ENCODE measurements at places on chromosomes 7 and 10.

DNA sequence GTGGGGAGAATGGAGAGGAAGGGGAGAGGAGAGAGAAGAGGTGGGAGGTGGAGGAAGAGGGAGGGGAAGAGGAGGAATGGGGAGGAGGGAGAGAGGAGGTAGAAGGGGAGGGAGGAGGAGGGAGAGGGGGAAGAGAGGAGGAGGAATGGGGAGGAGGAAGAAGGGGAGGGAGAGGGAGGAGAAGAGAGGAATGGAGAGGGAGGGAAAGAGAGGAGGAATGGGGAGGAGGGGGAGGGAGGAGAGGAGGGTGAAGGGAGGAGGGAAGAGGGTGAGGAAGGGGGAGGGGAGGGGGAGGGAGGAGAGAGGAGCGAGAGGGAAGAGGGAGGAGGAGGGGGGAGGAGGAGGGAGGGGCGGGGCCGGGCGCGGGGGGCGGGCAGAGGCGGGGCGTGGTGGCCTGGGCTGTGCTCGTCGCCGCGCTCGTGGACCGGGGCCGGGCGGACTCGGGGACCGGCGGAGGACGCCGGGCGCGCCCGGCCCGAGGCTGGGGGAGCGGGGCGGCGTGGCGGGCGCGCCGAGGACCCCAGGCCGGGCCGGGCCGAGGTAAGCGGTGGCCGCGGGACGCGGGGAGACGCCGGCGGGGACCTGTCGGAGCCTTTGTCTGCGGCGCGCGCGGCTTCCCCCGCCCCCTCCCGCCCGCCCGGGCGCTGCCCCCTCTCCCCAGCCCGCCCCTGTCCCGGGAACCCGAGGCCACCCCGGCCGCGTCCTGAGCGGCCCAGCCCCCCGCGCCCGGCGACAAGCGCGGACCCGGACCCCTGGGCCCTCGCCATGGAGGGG, at the start of gene SLC29A4:
Gene SLC29A4 (plus strand): TSS at position 401 of the 774 bp plus-strand sequence. CDS start 4,874 bp downstream, outside the sequence.
- ATAC-seq = peak; percentile 19

DNA sequence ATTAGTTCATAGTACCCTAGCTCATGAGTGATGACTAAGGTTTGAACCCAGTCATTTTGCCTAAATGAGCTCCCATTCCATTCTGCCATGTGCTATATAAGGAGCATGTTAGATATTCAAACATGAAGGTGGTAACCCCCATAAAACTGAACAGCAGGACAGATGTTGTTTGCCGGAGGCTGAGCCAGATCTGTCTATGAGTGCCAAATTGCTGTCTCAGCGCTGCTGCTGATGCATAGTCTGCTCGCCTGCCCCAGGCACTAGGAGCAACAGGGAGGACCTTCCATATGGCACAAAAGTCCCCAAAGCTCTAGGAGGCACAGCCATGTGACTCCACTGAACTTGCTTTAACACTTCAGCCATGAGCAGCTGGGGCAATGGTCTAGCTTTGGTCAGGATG, 466.0 kb upstream of the GHITM start:
- no peak for ATAC-seq

DNA sequence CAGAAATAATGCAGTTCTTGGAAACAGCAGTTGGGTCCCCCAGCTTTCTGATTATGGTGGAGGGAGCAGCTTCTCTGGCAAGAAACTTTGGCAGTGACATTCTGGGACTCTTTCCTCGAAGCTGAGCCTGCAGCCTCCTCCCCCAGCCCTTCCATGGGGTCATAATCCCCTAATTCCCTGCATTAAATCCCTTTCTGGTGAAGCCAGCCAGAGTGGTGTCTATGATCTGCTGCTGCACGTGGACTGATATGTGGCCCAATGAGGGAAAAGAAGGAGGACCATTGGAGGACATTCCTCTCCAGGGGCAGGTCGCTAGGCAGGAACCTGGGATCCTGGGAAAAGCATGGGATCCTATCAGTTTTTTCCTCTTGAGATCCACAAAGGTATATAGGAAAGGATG, 470.5 kb downstream of the RPS24 start:
- no peak for ATAC-seq

- ATAC-seq = no peak
Measured at GRCh38 chr7:22698767-22699166, 28.2 kb upstream of the IL6 start.

- ATAC-seq = peak; percentile 50
Measured at GRCh38 chr10:103599211-103599610, 105.7 kb downstream of the NEURL1 start.

GRCh38 chr10:124719213-124719851, 24.8 kb downstream of the FAM53B start:
- no peak for ATAC-seq

DNA sequence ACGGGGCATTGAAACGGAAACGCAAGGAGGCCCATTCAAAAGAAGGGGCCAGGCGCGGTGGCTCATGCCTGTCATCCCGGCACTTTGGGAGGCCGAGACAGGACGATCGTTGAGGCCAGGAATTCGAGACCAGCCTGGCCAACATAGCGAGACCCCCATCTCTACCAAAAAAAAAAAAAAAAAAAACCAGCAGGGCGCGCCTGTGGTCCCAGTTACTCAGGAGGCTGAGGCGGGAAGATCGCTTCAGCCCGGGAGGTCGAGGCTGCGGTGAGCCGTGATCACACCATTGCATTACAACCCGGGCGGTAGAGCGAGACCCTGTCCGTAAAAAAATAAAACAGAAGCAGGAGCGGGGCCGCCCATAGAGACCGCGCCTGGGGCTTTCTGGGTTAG, 396 bp downstream of the PSMG3 start:
- ATAC-seq = no peak

DNA sequence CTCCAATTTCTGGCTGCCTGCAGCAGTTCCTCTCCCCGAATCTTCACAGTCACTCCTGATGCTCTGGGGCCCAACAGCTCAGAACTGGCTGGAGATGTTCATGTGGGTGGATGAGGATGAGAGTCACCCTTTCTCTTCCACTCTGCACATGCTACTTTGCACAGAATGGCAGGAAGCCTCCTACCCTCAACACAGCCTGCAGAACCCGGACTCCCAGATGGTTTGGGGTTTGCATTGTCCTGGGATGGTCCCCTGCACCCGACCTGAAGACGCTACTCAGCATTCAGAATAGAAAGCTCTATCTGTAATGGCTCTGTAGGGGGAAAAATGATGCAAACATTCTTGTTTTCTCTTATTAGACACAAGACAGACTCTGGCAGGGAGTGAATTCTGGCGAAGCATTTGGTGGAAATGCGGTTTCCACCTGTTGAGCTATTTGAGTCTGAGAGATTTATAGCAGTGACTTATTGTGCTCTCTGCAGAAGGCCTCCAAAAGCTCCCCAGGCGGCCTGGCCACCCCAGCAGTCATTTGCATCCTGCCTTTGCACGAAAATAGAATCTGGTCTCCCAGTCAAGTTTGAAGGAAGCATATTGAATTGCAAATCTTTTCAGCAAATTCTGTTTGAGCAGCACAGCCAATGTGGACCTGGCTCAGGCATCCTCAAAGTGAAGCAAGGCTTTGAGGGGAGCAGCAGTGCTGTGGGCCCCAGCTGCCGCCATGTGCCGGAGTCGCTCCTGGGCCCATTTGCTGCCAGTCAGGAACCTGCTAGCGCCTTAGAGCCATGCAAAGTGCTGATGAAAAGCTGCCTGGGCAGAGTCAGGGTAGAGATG, 309.3 kb downstream of the TCERG1L start:
- no peak for ATAC-seq

GRCh38 chr7:42883950-42884349, 27.9 kb downstream of the C7orf25 start:
- ATAC-seq = no peak

GRCh38 chr10:22598478-22598877, 115.9 kb downstream of the PIP4K2A start:
- ATAC-seq = peak; percentile 73

- ATAC-seq = no peak
Measured at GRCh38 chr10:87591589-87591886, 68.1 kb upstream of the PAPSS2 start.

DNA sequence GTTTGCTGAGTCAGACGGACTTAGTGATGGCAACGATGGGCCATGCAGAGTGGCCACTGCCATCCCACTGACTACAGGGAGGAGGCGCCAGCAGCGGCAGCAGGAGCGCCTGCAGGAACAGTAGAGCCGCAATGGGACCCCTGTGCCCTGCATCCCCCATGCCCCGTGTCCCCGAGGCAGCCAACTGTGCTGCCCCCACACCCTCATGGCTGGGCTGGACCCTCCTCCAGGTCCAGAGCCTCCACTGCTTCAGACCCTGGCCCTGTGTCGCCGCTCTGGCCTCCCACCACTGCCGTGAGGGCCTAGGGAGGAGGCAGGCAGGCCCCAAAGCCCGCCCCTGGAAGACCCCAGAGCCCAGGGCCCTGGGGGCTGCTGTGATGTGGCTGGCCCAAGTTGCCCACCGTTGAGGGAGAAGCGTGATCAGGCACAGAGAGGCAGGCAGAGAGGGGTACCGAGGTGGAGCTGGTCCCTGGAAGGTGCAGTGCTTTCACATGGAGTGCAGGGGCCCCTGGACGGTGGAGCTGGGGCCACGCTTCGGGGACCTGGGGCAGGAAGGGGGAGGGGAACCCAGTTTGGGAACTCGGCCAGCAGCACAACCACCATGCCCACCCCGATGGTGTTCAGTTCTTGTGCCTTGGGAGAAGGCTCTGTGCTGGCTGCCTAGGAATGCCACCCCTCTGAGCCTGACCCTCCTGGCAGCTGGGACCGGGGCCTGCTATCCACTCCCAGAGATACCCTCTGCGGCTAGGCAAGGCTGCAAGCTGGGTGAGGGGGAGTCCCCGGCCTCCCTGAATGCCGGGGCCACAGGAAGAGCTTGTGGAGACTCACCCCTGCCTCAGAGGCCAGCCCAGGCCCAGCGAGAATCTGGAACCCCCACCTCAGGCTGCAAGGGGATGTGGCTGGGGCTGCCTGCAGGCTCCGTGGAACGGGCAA, 32.6 kb downstream of the DKK1 start:
- ATAC-seq = no peak

DNA sequence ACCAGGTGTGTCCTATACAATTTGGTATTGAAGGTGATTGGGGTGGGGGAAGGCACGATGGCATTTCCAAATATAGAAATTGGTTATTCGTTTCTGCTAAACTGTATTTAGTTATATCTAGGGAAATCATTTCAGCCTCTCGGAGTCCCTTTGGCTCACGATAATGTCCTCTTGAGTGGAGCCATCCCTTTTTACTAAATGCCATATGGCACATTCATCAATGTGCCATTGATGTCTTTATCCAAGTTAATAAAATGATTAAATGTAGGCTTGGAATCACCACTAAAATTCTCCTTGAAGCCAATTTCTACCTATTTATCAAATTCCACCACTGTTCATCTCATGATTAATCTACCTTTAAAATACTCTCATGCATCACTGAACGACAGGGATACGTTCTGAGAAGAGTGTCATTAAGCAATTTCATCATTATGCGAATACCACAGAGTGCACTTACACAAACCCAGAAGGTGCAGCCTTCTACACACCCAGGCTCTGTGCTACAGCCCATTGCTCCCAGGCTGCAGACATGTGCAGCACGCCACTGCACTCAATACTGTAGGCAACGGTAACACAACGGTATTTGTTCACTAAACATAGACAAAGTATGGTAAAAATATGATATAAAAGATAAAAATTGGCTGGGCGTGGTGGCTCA, 219.2 kb upstream of the C7orf33 start:
- ATAC-seq = no peak

GRCh38 chr7:50149369-50149768, 56.3 kb upstream of the ZPBP start:
- no peak for ATAC-seq

- ATAC-seq = no peak
Measured at GRCh38 chr7:2975821-2976371, 67.8 kb downstream of the CARD11 start.

All from SK-N-SH treated with all-trans-retinoic acid at 6 μM for 48 hours (cell line).